ENCODE measurements at places on chromosomes 6 and 20.

- DNase-seq = no peak
Measured at GRCh38 chr6:128686084-128686483, 165.7 kb upstream of the PTPRK start.

GRCh38 chr6:160428069-160428430, 79.9 kb downstream of the SLC22A3 start:
- no peak for DNase-seq

- DNase-seq = no peak
Measured at GRCh38 chr6:101268541-101268940, 125.0 kb upstream of the GRIK2 start.

GRCh38 chr6:115617031-115617430, 443.7 kb downstream of the FRK start:
- no peak for DNase-seq

DNA sequence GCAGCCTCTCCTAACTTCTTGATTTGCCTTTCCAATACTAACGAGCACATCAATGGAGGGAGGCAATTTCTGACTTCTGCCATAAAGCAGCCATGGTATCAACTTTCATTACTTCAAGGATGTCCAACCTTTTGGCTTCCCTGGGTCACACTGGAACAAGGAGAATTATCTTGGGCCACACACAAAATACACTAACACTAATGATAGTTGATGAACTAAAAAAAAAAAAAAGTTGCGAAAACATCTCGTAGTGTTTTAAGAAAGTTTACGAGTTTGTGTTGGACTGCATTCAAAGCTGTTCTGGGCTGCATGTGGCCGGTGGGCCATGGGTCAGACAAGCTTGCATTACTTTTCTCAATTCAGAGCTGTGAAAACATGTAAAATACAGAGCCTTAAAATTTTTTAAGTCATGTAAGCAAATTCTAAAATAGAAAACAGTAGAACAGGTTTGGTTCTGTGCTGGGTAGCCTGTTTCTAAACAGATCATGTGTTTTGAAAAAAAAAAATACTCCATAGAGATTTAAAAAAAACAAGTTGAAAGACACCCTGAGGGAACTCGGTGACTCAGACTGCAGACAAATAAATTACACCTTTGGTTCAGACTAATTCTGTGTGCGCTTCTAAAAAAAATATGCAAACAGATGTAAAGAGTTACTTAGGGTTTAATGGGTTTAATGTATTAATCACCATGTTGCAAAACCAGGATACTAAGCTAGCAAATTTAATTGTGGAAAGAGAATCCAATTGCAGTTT, 43.6 kb upstream of the SLC22A23 start:
- no peak for DNase-seq

DNA sequence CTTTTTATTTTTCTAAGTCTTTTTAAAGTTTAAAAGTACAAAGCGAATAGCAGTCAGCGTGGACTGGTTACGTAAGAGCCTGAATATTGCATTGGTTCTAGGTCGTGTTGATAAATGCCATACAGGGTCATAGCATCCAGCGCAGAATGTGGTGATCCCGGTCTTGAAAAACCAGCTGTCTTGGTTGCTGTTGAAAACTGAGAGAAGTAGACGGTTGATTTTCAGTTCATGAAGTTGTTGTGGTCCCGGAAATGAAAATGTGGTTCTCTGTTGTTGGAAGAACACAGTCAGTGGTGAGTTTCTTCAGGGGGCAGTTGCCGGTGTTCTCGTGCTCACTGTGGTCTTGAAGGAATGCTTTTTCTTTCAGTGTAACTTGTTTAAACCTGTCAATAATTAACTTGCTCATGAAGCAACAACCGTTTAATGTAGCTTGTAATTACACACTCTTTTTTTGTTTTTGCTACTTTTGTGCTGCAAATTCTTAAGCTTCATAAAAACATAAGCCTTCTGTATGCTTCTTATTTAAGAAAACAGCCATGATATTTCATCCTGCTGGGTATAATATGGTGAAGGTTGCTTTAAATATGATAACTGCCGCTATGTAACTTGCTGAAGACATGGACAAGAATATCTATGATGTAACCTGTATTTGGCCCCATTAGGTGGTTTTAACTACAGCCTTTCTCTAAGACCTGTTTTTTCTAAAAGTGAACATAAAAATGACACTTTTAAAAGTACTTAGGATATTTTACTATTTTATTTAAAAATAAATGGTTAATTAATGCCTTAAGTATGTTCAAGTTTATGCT, 64.8 kb upstream of the KIF25 start:
- DNase-seq = no peak

GRCh38 chr20:54608039-54608745, 132.8 kb downstream of the DOK5 start:
- no peak for DNase-seq
